ENCODE measurements at places on chromosomes 5 and 9. TPM values are rescaled to one million over a fixed set of nuclear protein-coding genes. Genes with fewer than 3 reads are reported as not detected.
A peak's percentile ranks its signal among the peaks of the same experiment; 100 is the strongest.

Gene SLC6A19
- 0.24 TPM for polyA plus RNA-seq

Gene SPEF2
- polyA plus RNA-seq, result 7.7 TPM

- DNase-seq, result no peak
These were observed 102.7 kb downstream of the ARHGEF28 start for GRCh38 chr5:73728493-73729273.

GRCh38 chr5:41842777-41843176 is 27.4 kb downstream of the OXCT1 start:
- no peak for DNase-seq

DNA sequence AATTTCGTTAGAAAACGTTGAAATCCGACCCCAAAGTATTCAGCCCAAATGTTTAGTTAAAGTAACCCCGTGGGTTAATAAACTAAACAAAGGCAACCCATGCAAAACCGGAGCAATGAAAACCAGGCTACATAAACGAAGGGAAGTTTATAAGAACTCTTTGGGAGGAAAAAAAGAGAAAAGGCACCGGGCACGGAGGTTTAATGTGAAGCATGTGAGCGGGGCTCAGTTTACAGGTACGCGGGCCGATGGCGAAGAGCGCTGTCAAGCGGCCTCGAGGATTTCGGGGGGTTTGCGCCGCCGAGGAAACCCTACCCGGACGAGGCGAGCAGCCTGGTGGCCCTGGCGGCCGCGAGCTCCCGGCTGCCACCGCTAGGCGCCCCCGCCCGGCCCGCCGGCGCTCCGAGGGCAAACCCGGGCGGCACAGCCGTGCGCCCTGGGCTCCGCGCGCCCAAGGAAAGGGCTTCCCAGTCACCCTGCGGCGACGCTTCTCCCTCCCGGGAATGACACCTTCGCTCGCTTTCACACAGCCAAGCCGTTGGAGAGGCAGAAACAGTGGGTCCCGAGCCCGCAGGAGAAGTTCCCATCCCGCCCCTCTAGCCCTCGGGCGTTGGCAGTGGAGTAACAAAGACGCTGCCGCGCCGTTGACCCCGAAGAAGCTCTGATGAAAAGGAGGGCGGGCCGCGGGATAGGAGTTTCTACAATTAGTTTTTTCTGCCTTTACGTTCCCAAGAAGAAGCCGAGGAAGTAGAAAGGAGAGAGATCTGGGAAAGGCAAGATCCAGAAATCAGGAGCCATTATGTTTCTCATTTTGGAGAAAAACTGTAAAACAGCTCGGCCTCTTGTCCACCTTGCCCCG is 126.0 kb downstream of the TMEM174 start:
- no peak for DNase-seq

DNA sequence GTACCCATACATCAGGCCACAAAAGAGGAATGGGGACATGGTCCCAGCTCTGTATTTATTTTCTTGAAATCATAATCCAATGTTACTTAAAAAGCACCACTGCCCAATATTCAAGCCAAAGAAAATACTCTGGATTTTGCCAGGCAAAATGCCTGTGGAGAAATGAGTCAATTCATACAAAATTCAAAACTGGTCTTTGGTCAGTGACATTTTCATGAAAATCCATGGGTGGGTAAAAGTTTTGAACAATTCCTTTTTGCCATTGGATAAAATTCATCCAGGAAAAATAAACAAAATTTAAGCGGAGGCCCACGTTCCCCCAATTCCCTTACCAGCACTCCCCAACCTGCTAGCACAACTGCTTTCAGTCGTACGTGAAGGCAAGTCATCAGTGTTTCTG is 186.2 kb downstream of the GLIS3 start:
- no peak for DNase-seq

DNA sequence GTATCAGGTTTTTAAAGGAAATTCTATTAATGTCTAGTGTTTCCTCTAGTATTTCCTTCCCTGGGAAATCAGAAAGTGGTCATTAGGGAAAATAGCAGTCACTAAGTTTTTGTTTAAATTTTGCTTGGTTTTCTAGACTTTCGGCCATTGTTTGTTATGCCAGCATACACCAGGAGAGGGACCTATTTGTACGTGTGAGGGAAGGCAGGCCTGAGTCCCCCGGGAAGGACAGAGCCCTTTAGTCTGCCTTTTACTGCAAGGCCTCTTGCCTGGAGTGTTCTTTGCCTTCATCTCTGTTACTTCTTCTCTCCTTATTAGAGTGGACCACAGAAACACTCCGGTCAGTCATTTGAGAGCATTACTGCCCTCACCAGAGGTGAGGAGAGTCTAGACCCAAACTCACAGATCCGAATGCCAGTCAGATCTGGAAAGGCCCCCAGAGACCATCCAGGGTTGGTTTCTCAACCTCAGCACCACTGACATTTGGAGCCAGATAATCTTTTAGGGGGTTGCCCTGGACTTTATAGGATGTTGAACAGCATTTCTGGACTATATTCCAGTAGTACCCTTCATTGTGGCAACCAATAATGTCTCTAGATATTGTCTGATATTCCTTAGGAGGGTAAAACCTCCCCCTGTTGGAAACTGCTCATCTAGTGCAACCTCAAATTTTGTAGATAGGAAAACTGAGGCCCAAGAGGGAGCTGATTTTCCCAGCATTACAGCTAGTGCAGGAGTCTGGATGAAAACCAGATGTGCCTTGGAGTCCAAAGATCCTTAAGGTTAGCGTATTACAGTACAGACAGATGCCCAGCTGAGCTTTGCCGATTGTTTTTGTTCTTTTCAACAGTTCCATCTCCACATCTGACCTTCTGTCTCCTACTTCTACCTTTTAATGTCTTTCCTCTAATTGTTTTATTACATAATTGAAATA is 93.0 kb upstream of the NIPAL4 start:
- DNase-seq, result peak; percentile 43

DNA sequence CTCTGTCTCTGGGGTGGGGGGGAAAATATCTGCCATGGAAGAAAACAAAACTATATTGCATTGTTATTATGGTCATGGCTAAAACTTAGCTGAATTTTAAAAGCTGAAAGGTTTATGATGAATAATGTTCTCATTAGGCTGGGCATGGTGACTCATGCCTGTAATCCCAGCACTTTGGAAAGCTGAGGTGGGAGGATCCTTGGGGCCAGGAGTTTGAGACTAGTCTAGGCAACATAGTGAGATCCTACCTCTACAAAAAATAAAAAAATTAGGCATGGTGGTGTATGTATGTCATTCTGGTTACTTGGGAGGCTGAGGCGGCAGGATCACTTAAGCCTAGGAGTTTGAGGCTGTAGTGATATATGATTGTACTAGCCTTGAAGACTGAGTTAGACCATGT is 44.5 kb downstream of the IPO11 start:
- DNase-seq, result no peak

- no peak for DNase-seq
These were observed 50.7 kb upstream of the NKD2 start for GRCh38 chr5:957748-958485.

GRCh38 chr5:113612060-113612496 is 98.6 kb downstream of the YTHDC2 start:
- DNase-seq, result peak; percentile 25

- DNase-seq, result no peak
These were observed 108.2 kb downstream of the TTLL11 start for GRCh38 chr9:121984726-121985402.

DNA sequence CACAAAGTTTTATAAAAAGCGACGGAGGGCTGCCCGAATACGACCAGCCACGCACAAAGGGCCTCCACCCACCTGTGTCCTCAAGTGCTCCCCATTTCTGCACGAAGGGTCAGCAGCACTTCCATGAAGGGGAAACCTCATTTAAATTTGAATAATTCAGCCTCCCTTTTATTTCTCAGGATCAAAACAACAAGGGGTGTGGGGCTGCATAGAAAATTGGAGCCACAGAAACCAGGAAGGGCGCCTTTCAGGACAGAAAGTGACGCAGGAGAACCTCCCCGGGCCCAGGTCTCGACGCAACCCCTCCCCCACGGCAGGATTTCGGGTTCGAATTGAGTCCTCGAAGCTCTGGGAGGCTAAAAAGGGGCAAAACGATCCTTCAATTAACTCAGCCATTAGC is 2.1 kb downstream of the NRARP start:
- no peak for DNase-seq

GRCh38 chr5:4221048-4221447 is 625.4 kb downstream of the IRX1 start:
- no peak for DNase-seq

DNA sequence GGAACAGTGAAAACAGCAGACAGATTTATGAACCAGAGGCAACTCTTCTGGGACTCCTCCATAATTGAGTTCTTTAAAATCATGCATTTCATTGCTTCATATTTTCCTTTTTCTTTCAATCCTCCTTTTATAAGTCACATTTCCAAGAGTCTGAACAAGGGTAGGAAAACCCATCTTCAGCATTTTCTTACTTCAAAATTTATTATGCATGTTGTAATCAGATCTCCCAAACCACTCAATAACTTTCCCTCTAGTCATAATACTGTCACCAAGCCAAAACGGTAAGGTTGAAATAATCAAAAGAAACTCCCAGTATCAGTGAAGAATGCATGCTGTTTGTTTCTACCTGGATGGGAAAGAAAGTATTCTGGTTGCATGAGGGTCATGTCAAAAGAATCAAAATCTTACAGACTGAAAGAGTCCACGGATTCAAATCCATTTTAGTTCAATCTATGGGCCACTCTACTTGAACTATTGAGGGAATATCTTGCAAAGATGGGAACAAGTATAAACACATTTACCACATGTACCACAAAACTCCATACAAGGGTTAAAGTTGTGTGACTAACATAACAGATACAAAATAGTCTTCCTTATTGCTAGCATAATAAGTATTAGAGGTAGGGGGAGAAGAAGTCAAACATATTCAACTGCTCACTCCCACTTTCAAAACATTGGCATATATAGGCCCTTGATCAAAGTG is 797.3 kb downstream of the MAT2B start:
- DNase-seq, result no peak

- no peak for DNase-seq
These were observed 184.4 kb upstream of the CCNG1 start for GRCh38 chr5:163252950-163253349.

DNA sequence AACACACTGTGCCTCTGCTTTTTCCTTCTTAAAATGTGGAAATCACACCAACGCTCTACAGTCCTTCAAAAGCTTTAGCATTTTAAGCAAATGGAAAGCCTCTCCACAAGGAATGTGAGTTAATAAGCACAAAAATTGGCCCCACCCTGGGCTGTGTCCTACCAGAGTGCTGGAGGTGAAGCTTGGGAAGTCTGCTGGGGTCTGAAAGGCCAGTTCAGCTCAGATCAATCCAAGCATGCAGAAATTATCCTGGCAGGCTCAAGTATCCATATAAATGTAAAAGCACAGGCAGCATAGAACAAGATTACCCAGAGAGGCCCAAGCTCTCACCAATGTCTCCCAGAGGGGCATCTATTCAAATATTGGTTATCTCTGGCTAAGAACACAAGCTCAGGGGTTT is 98.5 kb downstream of the ESM1 start:
- DNase-seq, result no peak

Measured in muscle of arm (tissue), 14 donors.